ENCODE measurements at places on chromosomes 3 and 15. TPM values are rescaled to one million over a fixed set of nuclear protein-coding genes. Genes with fewer than 3 reads are reported as not detected.

The DYNLT2B gene
- total RNA-seq = 23.0 TPM

The CFAP100 gene
- not detected for total RNA-seq

The CHRD gene
- total RNA-seq = not detected

The FAM43A gene
- total RNA-seq = 0.54 TPM

The LMAN1L gene
- total RNA-seq = 0.92 TPM

The SAMD7 gene
- not detected for total RNA-seq

The CKMT1B gene
- total RNA-seq = not detected

Data from activated CD4-positive, alpha-beta T cell treated with anti-CD3 and anti-CD28 coated beads, Interleukin-2, amount 10 ng/mL, durations not matched to agents 7 days and 5 days (primary cell).